Common myeloid progenitor, CD34-positive (primary cell): ENCODE measurements at places on chromosomes 4 and X.
A peak's percentile ranks its signal among the peaks of the same experiment; 100 is the strongest.

DNA sequence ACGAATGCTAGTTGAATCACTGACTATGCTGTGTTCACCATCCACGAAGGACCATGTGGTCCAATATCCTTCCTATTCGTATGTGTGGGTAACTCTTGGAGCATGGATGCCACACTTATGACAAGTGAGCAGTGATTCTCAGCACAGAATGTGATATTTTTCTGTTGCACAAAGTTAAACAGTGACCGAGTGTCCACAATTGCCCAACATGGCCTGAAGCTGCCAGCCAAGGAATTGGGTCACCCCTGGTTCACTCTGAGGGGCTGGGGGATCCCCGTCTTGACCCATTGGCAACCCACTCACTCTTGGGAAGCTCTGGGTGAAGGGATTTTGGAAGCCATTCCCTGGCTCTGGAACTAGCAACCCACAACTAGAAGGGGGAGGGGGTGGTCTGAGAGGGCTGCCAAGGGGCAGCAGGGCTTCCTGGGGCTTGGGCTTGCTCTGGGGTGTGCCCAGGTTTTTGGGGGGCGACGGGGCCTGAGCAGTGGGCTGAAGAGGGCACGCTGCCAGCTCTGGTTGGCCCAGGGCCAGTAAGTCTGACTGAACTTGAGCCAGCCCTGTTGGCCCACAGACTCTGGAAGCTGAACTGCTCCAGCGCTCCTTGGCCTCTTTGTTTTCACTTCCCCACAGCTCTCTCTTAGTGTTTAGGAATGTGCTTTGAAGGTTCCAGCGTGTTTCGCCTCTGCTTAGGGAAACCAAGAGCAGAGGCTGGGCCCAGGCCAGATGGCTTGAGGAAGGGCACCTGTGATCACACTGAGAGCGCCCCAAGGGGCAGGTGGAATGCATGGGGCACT, 43.1 kb upstream of the BCOR start:
- no peak for DNase-seq

DNA sequence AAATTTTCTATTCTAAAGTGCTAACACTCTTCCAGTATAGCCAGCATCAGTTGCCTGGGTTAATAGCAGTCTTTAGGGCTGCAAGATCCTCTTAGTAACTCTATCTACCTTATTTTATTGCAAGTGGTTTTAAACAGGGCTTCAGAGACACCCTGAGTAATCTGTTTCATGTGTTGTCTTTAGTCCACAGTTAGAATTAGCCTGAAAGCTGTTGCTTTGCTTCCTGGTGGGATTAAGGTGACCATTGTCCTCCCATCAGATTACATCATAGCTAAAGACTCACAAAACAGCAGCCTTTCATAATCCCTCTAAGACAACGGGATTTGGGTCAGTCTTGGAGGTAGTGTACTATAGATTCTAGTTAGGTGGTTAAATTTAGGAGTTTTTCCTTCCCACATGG, 7.5 kb downstream of the UCHL1 start:
- no peak for DNase-seq

GRCh38 chrX:50698944-50699343, 115.0 kb downstream of the SHROOM4 start:
- no peak for DNase-seq

DNA sequence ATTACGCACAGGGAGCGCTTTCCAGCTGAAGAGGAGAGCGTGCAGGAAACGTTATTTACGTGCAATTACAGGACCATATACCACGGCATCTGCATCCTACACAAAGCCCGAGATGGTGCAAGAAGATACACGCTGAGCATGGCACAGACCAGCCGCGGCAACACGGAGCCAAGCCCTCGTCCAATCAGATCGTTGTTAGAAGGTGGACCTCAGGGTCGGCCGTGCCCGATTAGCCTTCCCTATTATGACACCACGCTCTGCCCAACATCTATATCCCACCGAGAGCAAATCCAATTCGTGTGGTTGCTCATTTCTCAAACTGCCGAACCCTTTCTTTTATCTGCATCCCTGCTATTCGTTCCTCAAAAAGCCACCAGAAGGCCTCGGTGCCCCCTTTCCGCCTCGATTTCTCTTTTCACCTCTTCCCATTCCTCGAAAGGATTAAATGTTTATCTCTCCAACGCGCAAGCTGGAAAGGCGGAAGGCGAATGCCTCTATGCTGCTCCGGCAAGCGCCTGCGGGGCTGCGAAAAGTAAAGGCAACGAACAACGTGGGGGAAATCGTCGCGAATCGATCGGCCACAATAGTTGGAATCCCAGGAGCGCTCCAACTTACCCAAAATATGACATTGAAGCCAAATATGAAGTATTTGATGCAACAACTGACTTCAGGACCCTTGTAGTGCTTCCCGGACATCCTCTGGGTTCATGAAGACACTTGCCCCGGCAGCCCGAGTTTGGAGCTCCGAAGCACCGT, 702 bp downstream of the TSPAN5 start:
- DNase-seq = peak; percentile 70
